Activated CD4-positive, alpha-beta T cell treated with anti-CD3 and anti-CD28 coated beads for 4 hours (primary cell): ENCODE measurements at places on chromosomes 2 and 18.
A peak's percentile ranks its signal among the peaks of the same experiment; 100 is the strongest.

GRCh38 chr2:175804122-175804521, 197.9 kb downstream of the LNPK start:
- no peak for DNase-seq

GRCh38 chr18:24421831-24422230, 4.6 kb upstream of the IMPACT start:
- no peak for DNase-seq

GRCh38 chr2:72008608-72009007, 139.1 kb downstream of the CYP26B1 start:
- no peak for DNase-seq

- no peak for DNase-seq
These were observed 23.3 kb upstream of the MTA3 start for GRCh38 chr2:42545023-42545721.

GRCh38 chr2:238130696-238131628, 7.5 kb upstream of the KLHL30 start:
- DNase-seq, result no peak

DNA sequence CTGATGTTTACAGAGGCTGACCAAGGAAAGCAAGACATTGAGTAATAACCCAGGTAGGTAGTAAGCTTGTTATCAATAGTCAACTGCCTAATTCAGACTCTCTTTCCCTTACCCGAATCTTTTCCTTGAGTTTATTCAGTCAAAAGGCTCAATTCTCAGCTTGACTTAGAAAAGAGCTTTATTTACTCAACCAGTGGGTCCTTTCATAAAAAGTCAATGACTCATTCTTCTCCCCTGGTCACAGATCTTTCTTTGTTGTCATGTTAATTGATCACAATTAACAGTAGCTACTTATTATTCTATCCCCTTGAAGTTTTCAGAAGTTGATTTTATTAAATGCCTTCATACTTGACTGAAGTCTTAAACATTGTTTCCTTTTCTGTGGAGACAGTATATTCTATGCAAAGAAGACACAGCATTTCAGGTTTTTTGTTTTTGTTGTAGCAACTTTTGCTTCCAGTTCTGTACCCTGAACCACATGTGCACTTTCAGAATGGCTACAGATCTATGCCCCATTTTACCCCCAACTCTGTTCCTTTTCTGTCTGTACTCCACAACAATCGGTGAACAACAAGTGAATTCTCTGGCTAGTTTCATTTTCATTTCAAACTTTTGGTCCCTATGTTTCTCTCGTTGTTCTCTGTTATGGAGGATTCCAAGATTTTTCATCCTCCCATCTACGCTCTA, 428.3 kb downstream of the NCKAP5 start:
- DNase-seq, result no peak

DNA sequence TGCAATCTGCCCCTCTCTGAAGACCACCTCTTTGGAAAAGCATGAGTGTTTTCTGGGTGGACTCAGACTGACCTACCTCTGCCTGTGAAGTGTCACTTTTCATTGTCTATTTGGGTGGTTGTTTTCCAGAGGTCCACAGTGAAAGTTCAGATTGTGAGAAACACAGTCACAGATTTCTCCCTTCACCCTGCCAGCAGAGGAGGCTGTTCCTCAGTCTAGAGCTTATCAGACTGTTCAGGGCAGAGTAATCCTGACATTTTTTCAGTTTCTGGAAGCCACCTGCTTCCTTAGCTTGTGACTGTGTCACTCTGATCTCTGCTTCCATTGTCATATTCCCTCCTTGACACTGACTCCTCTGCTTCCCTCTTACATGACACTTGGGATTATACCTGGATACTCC, 55.4 kb upstream of the RMP24 start:
- no peak for DNase-seq

DNA sequence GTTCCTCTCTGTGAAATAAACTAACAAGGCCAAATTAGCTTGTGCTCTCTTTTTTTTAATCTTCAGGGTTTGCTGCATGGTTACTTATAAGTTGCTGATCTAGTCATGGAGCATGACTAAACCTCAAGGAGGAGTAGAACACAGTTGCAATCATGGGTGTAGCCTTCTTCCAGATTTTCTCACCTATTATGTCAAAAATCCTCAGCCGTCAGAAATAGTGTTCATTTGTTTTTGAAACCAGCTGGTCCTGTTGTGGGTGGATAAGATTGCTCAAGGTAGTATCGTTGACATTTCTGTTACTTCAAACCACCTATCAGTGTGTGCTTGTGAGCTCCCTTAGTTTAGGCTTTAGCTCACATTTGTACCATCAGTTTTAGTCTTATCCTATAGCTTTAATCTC, 11.2 kb downstream of the RELCH start:
- DNase-seq, result no peak

- no peak for DNase-seq
These were observed 211.1 kb upstream of the FAM98A start for GRCh38 chr2:33810046-33810835.

DNA sequence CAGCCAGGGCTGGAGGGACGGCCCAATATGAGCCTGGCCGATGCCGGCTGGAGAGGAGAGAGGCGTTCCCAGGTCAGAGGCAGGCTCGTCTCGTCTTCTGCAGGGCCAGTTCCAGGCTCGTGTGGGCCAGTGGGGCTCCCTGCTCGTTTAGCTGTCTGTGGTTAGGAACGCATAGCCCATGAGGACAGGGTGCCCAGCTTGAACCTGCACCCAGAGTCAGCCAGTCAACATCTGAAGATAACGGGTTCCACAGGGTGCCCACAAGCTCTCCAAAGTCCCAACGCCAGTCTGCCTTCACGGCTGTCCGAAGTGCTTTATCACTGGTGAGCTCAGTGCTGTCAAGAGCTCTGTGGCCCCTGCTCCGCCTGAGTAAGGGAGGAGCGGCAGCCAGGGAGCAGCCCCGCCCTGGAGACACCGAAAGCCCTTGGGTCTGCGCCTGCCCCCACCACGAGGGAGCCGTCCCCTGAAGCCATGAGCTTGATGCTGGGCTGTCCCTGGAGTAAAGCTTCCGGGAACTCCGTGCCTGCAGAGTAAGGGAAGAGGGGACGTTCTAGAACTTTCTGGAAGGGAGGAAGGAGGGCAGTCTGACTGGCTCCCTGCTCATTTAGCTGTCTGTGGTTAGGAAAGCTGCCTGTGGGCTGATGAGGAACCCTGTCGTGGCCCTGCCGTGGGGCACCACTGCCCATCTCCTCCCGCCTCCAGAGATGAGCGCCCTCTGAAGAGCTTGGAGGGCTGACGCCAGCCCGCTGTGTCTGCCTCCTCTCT, 2.7 kb upstream of the HSBP1L1 start:
- no peak for DNase-seq

DNA sequence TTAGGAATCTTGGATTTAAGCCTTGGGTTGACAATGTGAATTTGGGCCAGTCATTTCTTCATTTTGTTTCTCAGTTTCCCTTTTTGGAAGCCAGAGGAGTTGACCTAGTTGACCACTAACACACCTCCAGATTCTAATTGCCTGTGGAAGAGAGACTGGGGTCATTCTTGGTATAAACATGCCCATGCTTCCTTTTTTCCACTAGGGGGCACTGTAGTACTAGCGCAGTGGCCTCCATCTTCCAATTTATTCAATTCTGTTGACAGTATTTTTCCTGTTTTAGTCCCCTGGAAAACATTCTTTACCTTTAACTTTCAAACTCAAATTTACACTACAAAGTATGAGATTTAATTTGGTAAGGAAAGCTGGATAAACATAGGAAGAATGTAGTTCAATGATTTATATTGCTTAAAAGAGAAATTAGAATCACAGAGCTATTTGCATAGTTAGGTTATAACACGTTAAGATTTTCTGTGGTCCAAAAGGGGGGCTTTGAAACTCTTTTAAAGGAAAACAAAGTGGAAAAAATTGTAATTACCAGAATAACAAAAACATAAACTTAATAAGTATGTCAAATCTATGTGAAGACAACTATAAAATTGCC, 57.5 kb upstream of the AGPS start:
- peak; percentile 7 for DNase-seq

- DNase-seq, result no peak
These were observed 533 bp downstream of the DHX57 start for GRCh38 chr2:38875227-38875575.

GRCh38 chr2:47302308-47302707, 100.6 kb upstream of the MSH2 start:
- DNase-seq, result no peak

DNA sequence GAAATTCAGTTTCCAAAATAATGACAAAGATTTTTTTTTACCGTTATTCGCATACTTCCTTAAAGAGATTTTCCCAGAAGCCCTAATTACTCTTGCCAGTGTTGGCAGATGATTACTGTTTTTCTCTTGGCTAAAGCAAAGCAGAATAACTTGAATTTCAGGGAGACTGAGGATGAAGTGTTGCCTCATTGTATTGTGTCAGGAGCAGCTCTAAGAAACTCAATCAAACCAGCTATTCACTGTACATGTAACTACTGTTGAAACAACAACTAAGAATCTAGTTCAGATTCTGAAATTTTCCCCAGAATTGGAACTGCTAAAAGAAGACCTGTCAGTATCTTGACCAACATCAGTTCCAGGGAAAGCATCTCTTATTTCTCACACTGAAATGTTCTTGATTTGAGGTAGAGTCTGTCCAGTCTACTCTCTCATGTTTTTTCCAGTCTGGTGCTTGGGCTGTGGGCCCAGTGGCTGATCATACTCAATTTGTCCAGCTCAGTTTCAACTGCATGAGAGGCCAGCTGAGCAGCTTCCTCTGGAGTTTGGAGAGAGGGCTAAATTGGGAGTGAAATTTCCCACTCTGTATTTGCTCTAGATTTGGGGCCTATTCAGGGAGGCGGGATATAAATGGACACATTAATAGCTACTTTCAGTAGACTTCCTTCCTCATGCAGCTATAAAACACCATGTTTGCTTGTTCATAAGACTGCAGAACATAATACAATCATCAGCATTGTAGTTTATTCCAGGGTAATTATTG, 78.5 kb downstream of the PPP1R1C start:
- DNase-seq, result no peak

- DNase-seq, result no peak
These were observed 16.5 kb upstream of the TTC27 start for GRCh38 chr2:32611366-32611765.

DNA sequence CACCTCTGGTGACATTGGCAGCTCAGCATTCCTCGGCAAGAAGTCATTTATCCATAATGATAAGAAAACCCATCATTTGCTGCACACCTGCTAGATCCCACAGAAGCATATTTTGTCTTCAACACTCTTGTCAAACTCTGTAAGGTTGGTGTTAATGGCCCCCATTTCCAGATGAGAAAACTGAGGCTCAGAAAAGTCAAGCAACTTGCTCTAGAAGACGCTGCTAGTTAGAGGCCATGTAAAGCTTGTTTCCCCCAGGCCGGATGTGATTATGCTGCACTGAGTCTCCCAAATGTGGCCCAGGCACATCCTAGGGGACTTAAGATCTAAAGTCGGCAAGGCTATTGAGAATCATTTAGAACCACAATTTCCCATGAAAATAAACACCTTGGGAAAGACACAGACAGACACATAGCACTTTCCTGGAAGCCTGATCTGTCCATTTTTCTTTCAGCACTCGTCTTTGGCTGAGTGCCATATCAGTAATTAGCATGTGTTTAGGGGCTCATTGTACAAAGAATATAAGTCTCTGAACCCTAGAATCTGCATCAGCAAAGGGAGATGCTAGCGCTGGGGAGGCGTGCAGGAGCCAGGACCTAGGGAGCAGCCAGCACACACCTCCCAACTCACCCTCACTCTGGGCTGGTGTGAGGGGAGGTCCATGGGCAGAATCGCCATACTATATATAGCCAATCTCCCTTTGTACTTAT, 39.3 kb downstream of the C1QL2 start:
- DNase-seq, result no peak

- DNase-seq, result no peak
These were observed 411.4 kb downstream of the TSN start for GRCh38 chr2:122166820-122167219.

- no peak for DNase-seq
These were observed 125.5 kb downstream of the DYSF start for GRCh38 chr2:71578767-71579342.

- no peak for DNase-seq
These were observed 503.2 kb upstream of the FAM98A start for GRCh38 chr2:34102339-34102738.

- DNase-seq, result no peak
These were observed 562.7 kb upstream of the ID2 start for GRCh38 chr2:8118940-8119781.

DNA sequence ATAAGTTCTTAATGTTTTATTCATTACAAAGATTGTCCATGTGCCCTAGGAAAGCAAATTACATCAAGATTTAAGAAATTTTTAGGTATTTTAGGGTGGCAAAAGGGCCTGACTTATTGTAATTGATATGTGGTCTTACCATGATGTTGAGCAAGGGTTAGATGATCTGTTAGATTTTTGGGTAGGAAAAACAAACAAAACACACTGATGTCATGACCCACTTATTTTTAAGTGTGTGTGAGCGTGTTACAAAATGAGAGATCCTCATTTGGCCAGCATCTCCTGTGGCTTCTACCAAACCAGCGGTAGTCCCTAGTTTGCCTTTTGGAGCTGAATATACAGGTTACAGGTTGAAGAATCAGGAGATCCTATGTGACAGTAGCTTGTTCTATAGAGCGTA, 89.8 kb upstream of the ITGB6 start:
- DNase-seq, result no peak

GRCh38 chr2:33272001-33272400, 204.4 kb upstream of the RASGRP3 start:
- no peak for DNase-seq

DNA sequence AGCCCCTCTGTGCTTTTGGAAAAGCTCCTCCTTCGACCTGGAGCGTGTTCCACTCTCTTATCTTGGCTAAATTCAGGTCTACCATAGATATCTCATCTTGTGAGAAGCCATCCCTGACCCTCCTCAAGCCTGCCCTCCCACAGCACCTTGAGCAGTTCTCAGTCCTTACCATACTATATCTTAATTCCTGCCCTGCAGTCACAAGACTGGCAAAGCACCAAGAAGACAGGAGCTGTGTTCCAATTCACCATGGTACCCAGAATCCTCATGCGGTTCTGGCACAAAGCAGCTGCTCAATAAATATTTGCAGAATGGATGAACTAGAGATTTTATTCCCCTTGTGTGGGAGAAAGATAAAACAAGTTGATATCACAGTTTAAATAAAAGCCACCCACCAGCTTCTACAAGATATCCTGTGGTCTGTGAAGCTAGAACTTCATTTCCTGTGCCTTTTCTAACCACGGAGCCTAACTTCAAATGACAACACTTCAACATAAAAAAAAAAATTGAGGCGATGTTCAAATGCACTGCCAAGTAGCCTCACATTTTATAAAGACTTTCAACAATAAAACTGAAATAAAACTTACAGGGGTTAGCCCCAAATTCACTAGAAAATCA, 19.5 kb downstream of the MARCHF4 start:
- no peak for DNase-seq

GRCh38 chr2:23677836-23678235, 249.1 kb downstream of the ATAD2B start:
- DNase-seq, result no peak

DNA sequence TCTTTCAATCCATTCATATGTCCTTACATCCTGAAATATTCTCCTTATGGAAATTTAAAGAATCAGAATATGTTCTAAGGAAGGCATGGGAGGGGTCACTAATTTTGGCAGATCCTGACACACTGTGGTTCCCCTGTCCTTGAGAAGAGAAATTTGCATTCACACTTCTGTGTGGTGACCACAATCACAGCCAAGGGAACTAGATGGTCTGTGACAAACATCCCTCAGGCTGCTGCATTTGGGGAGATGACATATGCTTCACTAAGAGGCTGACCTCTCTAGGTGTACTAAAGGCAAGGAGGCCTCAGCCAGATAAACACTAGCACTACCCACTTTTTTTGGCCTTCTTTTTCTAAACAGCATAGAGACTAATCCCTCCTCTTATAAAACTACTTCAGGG, 129.6 kb downstream of the MREG start:
- DNase-seq, result no peak
